ENCODE measurements at places on chromosomes 1 and 21.

GRCh38 chr1:21763694-21764419 is 19.1 kb downstream of the USP48 start:
- no peak for DNase-seq

DNA sequence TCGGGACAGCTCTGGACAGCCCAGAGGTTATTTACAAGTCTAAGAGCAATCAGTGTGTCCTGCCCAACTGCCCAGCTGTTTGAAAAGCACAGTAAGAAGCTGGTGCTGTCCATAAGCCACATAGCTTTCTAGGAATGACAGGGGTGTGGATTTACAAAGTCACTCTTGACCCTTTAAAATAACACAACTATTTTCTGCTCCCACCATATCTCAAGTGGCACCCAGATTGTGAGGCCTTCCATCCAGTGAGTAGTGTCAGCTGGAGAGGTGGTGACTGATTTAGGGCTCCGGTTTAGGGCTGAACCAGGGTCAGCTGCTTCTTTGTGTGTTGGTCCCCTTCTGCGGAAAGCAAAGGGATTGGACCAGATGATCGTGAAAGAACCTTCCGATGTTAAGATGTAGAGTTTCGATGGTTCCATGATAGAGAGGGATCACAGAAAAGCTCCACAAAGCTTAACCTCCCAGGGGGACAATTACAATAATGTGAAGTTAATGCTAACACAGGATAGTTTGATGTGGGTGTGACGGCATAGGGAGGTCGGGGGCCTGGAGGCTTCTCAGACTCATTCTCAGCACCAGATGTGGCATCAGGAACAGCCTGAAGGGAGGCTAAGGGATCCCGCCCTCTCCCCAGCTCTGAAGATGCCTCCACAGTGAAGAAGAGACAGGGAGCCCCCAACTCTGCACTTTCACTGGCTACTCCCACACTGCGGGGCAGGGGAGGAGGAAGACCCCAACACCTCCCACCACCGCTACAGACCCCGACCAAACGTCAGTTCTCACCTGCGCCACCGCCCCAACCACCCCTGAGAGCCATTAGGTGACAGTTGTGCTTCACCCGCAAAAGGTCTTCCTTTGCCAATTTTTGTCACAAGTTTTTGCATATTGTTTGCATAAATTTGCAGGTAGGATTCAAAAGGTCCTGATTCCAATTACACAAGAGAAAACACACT is 40.6 kb downstream of the LRRC3 start:
- no peak for DNase-seq

DNA sequence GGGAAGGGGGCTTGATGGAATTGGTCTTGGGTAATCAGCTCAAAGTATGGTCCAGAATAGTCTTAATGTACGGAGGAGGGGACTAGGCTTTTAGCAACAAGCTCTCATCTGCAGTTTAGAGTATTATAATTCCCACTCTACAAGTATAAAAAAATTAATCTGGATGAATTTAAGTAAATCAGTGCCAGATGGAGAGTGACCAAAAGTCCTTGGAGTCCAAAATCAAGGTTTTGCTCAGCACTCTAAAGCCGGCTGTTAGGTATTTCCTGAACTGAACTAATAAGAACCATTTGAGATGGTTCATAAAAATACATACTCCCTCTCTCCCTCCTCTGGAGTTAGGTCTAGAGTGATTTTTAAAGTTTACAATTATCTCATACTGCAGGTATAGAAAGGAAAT is 23.7 kb downstream of the GLUL start:
- DNase-seq, result no peak

- DNase-seq, result no peak
These were observed 26.4 kb downstream of the CSTB start for GRCh38 chr21:43749651-43750262.

DNA sequence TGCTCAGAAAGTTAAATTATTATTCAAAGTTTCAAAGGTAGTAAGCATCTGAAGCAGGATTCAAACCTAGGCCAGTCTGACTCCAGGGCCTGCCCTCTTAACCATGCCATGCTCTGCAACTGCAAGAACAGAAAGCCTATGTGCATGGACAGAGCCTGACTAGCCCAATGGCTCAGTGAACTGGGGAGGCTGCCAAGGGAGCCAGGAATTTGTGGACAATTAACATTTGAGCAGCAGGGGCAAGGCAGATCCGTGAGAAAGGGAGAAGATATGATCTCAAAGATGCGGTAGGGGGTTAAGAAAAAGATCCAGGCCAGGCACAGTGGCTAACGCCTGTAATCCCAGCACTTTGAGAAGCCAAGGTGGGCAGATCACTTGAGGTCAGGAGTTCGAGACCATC is 6.5 kb upstream of the ATP1A4 start:
- DNase-seq, result no peak

GRCh38 chr1:206110820-206111219 is 6.4 kb downstream of the AVPR1B start:
- DNase-seq, result no peak

DNA sequence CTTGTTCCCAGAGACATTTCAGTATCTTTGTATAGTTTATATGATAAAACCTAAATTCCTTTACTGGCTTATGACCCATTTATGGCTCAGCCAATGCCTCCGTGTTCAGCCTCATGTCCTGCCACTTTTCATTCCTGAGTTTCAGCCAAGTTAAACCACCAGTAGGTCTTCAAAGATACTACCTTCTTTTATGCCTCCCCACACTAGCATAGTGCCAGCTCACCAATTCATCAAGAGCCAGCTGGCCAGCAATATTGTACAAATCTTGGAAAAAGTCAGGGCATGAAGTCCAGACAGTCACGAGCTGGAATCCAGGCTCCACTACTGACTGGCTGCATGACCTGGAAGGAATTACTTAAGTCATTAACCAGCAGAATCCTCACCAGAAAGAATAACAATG is 446.0 kb downstream of the GPATCH2 start:
- DNase-seq, result no peak

DNA sequence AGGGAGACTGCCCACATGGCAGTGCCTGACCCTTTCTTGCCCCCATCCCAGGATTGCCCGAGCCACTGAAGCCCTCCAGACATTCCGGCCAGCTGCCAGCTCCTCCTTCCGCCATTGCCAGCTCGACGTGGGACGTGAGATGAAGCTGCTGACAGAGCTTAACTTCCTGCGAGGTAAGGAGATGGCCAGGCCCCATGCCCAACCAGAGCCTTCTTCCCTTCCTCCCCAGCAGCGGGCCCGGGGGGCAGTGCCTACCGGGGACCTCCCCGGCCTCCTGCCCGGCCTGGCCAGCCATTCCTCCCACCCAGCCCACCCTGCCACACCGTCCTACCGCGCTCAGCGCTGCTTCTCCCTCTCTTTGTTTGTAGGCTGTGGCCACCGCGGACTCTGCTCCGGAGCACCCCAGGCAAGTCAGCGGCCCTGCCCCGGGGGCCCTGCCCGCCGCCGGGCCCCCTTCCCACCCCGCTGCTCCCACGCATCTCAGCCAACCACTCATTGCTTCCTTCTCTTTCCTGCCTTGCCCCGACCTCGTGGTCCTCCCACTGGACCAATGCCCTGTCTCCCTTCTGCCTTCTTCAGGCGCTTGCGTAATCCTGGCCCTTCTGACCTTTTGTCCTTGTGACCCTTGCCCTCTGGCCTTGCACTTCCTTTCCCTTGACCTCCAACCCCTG is 4.9 kb downstream of the TRIM46 start:
- peak; percentile 24 for DNase-seq

DNA sequence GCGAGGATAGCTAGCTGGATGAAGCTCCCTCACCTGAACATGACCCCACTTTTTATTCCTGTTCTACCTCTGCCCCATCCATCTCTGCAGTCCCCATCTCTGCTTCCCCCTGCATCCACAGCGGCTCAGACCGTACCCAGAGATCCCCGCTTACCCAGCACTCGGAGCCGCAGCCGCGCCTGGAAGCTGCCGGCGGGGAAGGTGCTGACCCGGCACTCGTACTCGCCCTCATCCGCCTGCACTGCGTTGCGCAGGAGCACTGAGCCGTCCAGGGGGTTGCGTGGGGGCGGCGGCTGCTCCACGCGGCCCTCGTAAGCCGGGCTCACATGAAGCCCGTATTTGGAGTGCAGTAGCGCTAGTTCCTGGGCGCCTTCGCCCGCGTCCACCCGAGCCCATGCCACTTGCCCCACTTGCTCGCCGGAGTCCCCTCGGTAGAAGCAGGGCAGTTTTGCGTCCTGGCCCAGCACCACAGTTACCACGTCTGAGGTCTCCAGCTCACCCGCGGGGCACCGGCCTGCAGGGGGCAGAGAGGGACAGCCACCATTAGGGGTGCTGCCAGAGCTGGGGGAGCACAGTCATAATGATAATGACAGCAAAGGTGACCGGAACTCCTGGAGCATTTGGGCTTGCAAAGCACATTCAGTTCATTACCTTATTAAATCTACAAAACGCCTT is 9.8 kb downstream of the NECTIN4 start:
- no peak for DNase-seq

Measured in transverse colon (tissue), 4 donors.